NCI-H1092 (cell line): ENCODE measurements at places on chromosomes 4 and X.

- no peak for DNase-seq
Measured at GRCh38 chr4:147822128-147822527, 90.2 kb downstream of the ARHGAP10 start.

GRCh38 chrX:47638816-47639215 is 9.1 kb upstream of the CFP start:
- DNase-seq, result no peak

DNA sequence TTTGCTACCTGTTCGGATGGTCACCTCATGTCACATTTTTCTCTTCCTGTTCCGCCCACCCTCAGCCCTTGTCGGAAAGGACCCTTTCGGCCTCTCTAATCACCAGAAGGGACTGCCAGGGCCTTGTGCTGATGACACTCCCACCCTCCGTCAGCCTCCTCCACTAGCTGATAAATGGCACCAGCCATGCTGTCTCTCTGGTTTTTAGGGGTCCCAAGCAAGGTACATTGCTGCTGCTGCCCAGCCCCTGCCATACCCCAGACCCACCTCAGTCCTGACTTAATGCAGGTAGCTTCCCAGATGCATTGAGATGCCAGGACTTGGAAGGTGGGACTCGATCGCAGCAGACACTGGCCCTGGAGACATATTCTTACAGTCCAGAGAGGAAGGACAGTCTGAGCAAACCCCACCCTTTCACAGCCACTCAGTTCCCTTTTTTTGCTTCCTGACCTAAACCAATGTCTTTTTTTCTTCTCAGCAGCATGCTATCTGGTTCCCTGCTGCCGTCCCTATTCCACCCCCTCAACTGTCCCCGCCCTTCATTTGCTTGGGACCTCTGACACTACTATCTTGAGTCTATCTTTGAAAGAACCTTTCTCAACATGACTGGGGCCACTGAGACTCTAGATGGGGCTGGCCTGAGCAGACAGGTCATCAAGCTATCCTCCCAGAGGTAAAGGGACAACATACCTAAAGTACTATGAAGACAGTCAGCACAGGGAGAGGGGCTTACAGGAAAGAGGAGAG is at the start of gene BTK:
BTK (minus strand) TSS at position 397 of the 747 bp plus-strand sequence. CDS start 10,907 bp downstream, outside the sequence.
- DNase-seq, result no peak

GRCh38 chr4:104436542-104436941 is 58.2 kb downstream of the CXXC4 start:
- no peak for DNase-seq

- no peak for DNase-seq
Measured at GRCh38 chrX:108268434-108269080, 169.7 kb downstream of the COL4A6 start.

DNA sequence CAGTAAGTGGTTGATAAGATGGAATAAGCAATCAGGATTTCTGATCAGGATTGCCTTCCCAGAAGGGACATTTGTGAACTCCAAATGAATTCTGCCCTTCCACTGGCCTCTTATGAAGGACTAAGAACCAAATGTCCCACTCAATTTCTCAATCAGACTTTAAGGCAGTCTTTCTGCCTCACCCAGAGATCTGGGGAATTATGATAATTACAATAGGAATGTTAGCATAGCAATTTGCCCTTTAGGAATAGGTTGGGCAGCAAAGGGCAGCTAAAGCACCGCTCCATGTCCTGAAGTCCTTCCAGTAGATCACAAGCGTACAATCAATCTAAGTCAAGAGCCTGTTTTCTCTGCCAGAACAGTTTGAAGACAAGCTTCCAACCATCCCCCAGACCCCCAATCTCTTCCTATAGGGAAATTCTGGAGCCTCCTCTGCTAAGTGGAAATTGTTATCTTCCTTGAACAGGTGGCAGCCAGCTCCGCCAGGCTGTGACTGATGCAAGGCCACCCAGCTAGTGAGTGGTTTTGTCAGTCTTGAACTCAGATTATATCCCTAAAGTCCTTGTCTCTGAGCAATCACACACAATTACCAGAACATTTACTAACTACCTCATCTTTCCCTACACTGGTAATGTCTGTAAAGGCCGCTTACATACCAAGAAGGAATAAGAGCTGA is 18.6 kb downstream of the NKX3-2 start:
- no peak for DNase-seq

DNA sequence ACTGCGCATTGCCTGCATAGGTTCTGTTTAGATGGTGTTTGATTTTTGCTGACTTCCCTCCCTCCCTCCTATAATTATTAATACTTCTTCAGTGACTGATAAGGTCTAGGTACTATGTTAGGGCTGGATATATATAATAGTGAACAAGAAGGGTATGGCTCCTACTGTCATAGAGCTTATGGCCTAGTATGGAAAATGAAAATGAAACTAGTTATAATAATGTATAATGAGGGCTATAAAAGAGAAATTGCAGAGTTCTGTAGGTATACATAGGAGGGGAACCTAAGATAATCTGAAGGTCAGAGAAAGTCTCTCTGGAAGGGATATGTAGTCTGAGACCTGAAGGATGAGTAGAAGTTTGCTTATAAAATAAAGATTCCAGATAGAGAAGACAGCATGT is 102.1 kb downstream of the DCK start:
- no peak for DNase-seq

- DNase-seq, result no peak
Measured at GRCh38 chrX:14352511-14352910, 176.8 kb upstream of the GLRA2 start.

DNA sequence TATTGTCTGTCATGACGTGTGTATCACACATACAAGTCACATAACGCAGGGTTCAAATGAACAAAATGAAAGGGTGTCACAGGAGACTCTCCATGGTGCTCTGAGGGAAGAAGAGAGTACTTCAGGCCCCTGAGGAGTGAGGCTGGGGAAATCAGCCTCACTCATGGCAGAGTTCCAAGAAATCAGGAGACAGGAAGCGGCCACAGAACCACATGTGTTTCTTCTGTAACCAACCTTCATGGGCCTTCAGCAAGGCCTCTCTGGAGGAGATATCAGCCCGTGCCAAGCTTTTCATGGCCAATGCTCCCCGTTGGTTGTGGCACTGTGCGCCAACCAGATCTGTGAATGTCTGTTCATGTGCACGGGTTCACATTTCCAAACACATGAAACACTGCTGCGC is 76.0 kb downstream of the NAT8L start:
- no peak for DNase-seq

DNA sequence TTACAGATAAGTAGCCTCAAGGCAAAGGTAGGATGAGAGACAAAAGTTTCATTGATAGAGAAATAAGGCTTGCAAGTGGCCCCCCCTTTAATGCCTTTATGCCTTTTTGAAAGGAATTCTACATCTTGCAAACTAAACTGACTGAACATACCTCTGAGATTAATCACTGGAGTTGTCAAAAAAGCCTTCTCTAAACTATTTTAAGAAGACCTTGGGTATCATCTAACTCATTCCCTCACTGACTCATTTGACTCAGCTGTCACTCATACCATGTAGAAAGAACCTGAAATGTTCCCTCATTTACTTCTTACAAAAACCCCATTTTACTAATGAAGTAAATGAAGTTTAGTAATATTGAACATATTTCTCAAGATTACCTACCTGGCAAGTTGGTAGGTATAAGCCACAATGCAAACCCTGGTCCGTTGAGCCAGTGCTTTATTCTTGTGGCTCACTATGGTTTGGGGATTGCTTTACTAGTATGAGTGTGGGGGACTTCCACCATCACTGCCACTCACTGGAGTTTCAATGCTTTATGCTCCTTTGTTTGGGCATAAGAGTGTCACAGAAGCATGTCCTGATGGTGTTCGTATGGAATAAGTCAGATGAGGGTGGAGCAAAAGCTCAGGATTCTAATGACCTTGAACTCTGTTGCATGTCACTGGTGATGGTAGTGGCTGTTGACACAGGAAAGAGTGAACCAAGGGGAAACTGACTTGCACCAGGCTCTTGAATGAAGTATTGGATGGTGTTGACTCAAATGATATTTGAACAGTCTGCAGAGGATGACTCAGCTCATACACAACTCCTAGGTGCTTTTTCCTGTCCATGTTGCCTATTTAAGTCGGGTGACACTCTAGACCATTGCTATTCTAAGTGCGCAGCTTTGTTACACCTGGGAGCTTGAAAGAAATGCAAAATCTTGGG is 305.5 kb upstream of the EMCN start:
- no peak for DNase-seq

DNA sequence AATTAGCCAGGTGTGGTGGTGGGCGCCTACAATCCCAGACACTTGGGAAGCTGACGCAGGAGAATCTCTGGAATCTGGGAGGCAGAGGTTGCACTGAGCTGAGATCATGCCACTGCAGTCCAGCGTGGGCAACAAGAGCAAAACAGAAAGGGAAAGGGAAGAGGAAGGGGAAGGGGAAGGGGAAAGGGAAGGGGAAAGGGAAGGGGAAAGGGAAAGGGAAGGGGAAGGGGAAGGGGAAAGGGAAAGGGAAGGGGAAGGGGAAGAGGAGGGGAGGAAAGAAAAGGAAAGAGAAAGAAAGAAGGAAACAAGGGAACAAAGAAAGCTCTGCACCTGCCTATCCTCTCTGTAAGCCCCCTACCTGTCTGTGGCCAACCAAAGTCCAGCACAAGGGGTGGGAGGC is 35.2 kb downstream of the FAM53A start:
- DNase-seq, result no peak

DNA sequence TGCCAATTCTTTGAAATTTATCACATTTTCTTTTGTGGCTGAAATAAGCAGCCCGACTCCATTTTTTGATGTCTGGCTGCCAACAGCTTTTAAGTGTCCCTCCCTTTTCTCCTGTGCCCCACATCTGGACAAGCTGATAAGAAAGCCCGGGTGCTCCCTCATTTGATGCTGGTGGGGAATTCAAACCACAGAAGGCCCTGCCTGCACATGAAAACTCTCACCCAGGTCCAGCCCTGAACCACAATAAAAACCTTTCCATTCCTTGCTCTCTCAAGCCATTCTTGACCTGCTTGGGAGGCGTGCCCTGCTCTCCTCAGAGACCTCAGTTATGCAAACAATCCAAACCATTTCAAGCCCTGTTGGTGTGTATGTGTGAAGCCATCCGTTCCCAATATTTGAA is 93.9 kb downstream of the FAM53A start:
- DNase-seq, result no peak

DNA sequence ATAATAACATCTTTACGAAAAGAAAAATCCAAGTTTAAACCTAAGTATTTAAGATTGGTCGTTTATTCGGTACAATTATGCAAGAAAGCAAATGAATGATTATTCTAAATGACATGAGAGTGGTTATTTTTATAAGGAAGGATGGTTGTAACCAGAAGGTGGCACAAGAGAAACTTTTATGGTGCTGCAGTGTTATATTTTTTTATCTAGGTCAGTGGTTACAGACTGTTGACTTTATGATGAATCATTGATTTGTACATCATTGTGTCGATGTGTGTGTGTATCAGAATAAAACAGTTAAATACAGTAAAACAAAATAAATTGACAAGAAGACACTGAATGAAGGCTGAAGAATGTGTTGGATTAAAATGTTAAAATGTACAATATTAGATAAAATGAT is 9.8 kb downstream of the DCAF8L2 start:
- DNase-seq, result no peak

DNA sequence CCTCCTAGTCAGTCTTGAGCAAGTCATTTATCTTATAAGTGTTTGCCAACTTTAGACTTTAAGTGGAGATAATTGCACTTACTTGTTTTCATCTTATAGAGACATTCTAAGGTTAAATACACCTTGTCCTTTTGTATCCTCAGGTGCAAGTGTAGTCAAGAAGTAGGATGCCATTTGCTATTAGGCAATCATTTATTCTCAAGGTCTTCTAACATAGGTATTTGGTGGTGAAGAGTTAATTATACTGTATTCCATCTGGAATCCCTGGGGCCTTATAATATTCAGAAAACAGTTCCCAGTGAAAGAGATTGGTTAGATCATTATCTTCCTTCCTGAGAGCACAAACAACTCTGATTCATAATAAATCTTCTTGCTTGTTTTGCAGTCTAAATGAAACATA is 23.7 kb downstream of the SULT1E1 start:
- no peak for DNase-seq

DNA sequence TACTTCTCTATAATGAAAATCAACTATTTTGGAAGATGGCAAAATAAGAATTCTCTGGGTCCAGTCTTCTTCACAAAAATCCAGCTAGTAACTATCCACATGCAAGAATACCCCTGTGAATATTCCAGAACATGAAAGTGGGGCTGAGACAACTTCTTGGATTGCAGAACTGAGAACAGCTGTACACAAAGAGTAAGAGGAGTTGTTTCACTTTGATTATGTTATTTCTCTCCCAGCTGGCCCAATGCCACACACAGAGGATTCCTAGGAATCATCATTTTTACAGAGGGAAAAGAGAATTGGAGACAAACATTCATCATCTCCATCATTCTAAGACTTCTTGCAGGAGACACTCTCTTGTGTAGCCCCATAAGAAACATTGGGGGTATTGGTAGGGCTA is 782.2 kb upstream of the LCORL start:
- DNase-seq, result no peak

DNA sequence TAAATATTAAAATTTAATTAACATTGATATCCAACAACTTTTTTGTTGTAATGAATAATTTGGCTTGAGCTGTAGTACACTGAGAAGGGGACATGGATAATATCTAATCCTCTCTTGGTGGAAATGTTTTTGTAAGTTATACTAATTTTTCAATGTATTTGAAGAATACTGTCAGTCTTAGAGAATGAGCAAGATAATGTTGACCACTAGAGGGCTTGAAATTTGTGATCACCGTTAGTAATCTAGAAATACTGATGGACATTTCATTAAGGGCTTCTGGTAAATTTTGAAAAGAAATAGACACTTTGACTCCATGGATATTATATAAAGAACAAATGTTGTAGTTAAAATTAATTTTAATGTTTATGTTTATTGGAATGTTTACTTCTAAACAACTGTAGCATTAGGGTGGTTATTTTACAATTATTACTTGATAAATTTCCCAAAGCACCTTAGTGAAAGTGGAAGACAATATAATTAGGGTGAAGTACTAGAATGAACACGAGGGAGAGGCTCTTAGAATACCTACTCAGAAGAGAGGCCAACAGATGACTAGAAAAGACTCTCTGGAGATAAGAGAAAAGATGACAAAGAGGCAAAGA is 20.0 kb upstream of the CAMK2D start:
- no peak for DNase-seq

- DNase-seq, result no peak
Measured at GRCh38 chrX:71606536-71607216, 11.6 kb downstream of the CXCR3 start.

DNA sequence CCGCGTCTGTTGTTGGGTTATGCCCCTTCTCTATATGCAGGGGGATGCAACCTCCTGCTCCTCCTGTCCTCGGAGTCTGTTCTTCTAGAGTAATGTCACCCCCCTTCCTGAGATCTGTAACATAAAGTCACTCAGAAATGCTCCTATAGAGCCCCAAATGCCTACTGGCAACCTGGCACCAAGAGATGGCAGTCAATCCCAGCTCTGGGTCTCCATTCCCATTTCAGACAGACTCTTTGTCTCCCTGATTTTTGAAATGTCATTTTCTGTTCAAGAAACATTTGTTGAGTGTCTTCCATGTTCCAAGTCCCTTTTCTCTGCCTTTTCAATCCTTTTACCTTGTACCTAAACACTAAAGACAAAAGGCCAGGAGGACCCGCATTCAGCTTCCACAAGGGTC is 9.6 kb upstream of the PRDM8 start:
- DNase-seq, result no peak

- no peak for DNase-seq
Measured at GRCh38 chrX:49089553-49089952, 9.9 kb upstream of the WDR45 start.

- DNase-seq, result no peak
Measured at GRCh38 chr4:617644-618641, 7.4 kb upstream of the PDE6B start.
